NCI-H446 treated with DMSO at 0.1 percent for 48 hours (cell line): ENCODE measurements at places on chromosomes 6 and 20.

DNA sequence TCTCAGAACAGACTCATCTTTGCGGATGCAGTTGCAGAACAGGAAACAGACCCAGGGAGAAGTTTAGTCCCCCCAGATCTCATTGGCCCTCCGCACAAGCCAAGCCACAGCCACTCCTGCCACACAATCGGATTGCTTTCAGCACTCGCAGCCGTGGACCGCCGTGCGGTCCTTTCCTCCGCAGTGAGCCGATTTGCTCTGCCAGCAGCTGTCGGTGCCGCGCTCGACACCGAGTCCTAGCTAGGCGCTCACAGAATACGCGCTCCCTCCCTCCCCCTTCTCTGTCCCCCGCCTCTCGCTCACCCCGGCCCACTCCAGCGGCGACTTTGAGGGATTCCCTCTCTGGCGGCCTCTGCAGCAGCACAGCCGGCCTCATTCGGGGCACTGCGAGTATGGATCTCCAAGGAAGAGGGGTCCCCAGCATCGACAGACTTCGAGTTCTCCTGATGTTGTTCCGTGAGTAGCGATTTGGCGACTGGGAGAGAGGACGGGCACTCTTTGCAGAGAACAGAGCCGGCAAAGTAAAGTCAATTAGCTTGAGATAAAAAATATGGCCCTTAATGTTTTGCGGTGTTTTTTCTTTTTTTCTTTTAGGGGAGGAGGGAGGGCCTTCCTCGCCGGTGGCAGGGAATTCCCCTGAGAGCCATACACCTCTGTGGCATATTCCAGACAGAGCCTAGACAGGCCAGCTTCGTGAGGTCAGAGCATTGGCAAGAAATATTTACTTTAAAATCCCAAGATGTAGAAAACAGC lies at the start of gene LAMP5:
Gene LAMP5 (plus strand): TSS at position 130 of the 753 bp plus-strand sequence. CDS start 263 bp downstream, at position 393.
- peak; percentile 35 for DNase-seq

GRCh38 chr6:45676380-45676779 lies 298.6 kb upstream of the SUPT3H start:
- no peak for DNase-seq

DNA sequence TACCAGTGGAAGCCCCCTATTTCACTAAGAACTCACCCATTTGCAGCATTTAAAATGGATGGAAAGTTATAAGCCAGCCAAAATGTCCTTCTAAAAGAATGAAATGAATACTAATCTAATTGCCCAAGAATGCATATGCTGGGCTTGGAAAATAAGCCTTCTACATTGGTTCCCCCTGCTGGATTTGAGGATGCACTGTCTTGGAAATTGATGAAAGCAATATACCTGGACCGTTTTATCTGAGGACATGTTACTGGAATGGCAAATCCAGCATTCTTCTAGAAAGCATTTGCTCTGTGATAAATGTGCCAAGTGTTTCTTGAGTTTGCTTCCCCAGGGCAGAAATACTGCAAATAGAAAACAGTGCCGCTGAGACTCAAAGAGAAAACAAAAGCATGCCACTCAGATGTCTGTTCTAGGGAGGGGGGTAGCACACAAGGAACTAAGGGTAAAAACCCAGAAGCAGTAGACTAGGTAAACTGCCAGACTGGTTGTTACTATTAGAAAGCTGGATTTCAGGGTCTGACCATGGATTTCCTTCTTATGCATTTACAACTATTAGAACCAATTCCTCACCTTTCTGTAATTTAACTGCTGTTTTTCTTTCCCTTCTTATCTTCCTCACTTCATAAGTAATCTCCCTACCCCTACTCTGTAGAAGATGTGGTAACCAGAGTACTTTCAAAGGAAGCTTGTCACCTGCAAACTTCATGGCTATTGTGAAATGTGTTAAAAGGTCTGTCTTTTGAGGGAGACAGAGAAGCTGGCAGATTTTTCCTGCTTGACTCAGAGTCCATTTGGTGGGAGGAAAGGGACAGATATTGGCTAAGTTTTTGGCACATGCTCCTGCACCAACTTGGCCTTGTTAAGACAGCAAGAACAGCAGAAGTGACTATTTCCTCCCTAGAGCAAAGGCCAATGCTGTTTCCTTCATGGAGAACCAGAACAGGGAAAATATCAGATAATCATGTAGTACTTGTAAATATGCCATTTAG lies 642.6 kb downstream of the KIF16B start:
- peak; percentile 60 for DNase-seq

GRCh38 chr6:110360676-110361075 lies 2.5 kb upstream of the METTL24 start:
- DNase-seq = no peak

GRCh38 chr6:143468026-143468425 lies 17.4 kb downstream of the PEX3 start:
- no peak for DNase-seq

DNA sequence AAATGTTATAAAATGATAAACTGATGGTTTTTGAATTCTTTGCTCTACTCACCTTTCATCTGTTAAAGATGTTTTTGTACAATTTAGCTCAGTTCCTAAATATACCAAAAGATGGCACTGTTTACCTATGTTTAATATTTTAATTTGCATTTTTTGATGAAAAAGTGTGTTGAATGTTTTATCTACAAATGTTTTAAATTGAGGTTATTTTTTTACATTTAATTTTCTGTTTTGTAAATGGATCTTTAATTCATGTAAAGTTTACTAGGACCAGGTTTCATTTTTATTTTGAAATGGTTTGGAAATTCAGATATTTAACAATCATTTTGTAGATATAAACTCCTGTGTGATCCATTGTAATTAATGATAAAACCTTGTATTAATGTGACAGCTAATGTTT lies 30.0 kb downstream of the CDKAL1 start:
- DNase-seq = no peak

DNA sequence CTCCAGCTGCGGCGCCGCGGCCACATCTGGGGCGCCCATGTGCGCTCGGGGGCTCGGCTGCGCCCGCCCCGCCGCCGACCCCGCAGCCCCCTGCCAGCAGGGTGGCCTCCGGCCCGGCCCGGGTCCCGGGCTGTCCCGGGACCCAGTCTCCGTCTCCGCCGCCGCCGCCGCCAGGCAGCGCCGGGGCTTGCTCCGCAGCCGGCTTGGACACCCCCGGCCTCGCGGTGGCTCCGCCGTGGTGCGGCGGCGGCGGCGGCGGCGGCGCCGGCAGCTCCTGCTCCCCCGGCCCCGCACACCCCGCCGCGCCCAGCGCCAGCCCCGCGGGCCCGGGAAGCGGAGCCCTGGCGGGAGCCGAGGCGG lies 219 bp downstream of the ISM1 start:
- no peak for DNase-seq

DNA sequence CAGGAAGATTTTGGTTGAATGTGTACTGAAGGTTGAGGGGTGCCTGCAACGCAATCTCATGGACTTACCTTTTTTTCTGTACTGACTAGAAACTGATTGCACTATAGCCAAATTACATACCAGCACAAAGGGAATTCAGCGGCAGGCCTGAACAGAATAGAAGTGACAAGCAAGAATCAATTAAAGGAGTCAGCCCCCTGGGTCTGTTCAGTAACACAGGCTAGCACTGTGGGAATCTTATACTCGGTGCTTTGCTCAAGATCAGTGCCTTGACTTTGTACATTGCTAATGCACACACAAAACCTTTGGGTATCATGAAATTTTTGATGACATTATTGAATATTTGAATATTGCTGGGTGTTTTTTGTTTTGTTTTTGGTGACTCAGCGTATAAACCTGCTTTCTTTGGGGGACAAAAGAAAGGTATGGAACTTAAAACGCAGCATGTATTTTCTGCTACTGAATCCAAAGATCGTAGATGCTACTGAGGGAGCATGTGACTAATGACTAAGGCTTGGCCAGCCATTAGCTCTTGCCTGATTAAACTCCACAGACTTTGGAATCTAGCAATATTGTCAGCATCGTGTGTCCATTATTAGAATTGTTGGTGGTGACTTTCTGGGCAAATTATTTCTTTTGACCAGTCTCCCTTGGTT lies 236.6 kb downstream of the ARID1B start:
- no peak for DNase-seq

DNA sequence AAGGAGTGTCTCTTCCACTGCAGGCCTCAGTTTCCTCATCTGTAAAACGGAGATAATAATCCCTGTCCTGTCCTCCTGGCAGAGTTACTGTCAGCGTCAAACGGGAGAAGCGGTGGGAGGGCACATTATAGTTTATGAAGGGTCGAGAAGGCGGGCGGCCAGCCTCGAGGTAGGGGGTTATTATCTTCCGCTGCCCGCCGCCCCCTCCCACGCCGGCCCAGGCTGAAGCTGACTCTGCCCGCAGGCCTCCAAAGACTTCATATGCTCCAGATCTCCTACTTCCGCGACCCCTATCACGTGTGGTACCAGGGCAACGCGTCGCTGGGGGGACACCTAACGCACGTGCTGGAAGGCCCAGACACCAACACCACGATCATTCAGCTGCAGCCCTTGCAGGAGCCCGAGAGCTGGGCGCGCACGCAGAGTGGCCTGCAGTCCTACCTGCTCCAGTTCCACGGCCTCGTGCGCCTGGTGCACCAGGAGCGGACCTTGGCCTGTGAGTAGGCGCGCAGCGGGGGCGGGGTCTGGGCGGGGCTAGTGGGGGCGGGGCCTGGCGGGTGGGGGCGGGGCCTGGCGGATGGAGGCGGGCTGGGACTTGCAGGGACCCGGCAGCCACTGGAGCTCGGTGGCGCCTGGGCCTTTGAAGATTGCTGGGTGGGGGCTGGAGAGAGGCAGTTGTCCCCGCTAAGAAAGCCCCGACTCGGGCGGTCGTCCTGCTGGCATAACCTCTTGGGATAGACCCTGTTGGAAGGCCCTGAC lies 2.8 kb downstream of the PROCR start:
- DNase-seq = no peak

GRCh38 chr6:125154118-125154760 lies 666 bp downstream of the TPD52L1 start:
- DNase-seq = no peak

GRCh38 chr6:125932451-125932795 lies 24.1 kb upstream of the HINT3 start:
- no peak for DNase-seq

DNA sequence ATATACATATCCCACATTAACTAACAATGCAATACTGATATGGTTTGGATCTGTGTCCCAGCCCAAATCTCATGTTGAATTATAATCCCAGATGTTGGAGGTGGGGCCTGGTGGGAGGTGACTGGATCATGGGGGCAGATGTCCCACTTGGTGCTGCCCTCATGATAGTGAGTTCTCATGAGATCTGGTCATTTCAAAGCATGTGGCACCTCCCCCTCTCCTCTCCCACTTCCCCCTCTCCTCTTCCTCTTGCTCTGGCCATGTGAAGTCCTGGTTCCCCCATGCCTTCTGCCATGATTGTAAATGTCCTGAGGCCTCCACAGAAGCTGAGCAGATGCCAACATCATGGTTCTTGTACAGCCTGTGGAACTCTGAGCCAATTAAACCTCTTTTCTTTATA lies 71.2 kb downstream of the FYN start:
- DNase-seq = no peak

DNA sequence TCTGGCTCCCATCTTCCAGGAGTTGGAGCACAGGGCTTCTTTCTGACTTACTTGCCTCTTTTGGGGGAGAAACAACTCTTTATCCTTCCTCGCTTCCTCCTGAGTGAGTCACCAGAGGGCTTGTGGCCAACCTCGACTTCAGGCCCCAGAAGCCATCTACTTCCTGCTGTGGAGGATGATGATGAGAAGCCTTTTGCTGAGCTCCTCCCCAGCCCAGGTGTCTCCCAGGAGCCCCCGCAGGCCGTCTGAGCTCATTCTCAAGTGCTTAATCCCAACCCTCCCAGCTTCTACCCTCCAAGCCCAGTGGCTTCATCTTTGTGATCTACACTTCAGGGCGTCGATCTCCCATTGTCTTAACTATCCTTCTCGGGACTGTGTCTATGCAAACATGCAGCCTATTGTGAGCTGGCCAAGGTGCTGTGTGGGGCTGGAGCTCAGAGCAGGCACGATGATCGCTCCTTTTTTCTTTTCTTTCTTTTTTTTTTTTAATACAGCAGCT lies 27.9 kb downstream of the SDCBP2 start:
- no peak for DNase-seq

GRCh38 chr6:45538641-45539547 lies 161.2 kb upstream of the SUPT3H start:
- DNase-seq = no peak
